ENCODE measurements at places on chromosomes 7 and 10.

GRCh38 chr7:129263168-129263567 is 38.3 kb downstream of the AHCYL2 start:
- no peak for DNase-seq

DNA sequence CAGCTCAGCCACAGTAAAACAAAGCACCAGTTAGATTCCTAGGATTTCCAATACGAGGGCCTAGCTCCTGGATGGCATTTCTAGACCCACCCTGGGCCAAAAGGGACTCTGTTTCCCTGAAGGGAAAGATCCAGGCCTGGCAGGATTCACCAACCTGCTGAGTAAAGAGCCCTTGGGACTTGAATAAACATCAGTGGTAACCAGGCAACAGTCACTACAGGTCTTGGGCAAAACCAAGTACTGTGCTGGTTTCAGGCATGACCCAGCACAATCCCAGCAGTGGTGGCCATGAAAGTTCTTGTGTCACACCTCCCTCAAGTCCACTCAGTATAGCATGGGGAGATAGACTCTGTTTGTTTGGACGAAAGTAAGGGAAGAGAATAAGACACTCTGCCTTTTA is 31.0 kb upstream of the STARD3NL start:
- no peak for DNase-seq

- no peak for DNase-seq
Measured at GRCh38 chr10:86642021-86642420, 12.3 kb upstream of the OPN4 start.

DNA sequence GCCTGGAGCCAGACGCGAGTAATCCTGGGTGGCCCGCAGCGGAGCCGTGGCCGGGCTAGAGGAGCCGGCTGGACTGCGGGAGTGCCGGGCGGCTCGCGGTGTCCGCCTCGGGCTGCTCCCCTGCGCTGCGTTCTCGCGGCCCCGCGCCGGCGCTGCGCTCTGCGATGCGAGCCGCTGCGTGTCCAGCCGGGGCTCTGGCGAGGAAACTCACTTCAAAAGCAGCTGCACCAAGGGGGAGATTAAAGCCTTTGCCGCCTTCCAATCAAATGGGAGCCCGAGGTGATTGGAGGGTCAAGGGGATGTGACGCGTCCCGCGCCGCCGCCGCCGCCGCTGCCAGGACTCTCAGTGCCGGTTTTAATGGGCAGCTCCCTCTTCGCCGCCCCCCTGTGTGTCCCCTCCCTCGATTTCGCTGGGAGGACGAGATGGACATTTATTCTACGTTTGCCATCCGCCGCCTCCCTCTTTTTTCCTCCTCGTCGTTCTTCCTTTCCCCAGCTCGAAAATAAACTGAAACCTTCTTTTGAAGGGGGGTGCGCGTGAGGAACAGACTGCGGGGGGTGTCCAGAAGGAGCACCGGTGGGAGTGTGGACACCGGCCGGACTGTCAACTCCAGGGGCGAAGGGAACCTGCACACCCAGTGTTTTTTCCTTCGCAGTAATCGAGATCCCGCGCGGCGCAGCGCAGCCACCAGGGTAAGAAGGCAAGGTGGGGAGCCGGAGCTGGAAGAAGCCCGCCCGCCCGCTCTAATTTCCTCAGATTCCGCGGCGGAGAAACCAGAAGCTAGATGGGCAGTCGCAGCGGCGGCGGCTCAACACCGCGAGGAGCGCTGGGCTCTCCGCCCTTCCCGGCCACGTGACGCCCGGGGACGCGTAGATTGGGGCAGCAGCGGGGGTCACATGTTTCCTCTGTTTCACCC is at the start of gene ZNF503:
TSS of gene ZNF503 (minus strand) at position 196 of the 917 bp plus-strand sequence. CDS start 345 bp downstream, outside the sequence.
- peak; percentile 93 for DNase-seq

GRCh38 chr10:3785851-3786271 is 852 bp upstream of the KLF6 start:
- DNase-seq, result no peak

GRCh38 chr10:130111852-130112180 is 1.2 kb upstream of the C10orf143 start:
- DNase-seq, result no peak

DNA sequence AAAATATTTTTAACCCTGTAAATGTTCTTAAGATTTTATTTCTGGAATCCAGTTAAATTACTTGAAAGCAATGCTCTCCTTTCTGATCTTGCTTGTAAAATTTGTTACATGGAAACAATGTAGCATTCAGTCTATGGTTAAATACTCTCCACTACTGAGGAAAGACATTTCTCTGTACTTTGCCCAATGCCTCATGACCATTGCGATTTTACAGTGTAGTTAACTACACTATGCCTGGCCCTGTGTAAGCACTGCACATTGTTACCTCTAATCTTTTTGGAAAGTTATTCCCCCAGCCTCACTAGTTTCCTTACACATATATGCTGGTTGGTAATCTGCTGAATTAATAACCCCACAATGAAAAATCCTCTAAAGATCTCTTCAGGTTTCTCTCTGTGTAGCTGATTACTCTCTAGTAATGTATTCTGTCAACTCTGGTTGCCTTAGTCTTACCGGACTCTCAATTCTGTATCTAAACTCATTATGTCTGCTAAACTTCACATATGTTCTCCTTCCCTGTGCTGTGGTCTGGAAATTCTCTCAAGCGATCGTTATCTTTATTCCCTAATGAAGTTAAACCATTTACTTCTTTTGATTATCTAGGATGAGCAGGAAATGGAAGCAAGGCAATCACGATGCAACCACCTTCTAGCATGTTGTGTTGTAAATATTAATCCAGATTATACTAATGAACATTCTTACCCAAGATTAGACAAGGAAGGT is 58.7 kb upstream of the TMEM106B start:
- DNase-seq, result no peak

DNA sequence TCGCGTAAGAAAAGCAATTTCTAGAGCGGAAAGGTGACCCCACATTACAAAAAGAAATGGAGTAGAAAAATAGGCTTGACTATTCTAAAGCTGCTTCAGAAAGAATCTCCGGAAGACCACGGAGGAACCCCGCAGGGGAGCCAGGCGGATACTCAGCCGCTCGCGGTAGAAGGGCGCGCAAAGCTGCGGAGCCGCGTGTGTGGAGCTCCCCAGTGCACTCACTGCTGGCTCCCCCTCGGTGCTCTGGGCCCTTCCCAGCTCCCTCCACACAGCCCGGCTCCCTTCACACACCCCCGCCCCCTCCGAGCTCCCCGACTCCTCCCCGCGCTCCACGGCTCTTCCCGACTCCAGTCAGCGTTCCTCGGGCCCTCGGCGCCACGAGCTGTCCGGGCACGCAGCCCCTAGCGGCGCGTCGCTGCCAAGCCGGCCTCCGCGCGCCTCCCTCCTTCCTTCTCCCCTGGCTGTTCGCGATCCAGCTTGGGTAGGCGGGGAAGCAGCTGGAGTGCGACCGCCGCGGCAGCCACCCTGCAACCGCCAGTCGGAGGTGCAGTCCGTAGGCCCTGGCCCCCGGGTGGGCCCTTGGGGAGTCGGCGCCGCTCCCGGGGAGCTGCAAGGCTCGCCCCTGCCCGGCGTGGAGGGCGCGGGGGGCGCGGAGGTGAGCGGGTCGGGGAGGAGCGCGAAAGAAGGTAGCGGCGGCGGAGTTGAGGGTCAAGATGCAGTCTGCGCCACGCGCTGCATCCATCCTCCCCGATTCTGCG is at the start of gene STEAP2:
TSS of gene STEAP2 (plus strand) at position 350 of the 758 bp plus-strand sequence. CDS start 13,343 bp downstream, outside the sequence.
- peak; percentile 84 for DNase-seq

DNA sequence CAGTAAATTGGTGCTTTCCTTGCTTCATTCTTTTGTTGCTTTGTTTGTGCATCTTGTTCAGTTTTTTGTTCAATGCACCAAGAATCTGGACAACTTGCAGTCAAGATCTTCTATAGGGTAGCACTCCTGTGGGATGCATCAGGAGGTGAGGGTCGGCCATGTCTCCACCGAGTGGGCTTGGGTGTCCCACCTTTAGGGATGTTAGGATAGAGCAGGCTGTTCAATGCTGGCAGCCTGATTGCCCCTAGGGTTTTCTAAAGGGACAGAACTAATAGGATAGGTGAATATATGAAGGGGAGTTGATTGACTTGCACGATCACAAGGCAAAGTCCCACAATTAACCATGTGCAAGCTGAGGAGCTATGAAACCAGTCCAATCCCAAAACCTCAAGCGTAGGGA is 109.9 kb downstream of the GLRX3 start:
- no peak for DNase-seq

DNA sequence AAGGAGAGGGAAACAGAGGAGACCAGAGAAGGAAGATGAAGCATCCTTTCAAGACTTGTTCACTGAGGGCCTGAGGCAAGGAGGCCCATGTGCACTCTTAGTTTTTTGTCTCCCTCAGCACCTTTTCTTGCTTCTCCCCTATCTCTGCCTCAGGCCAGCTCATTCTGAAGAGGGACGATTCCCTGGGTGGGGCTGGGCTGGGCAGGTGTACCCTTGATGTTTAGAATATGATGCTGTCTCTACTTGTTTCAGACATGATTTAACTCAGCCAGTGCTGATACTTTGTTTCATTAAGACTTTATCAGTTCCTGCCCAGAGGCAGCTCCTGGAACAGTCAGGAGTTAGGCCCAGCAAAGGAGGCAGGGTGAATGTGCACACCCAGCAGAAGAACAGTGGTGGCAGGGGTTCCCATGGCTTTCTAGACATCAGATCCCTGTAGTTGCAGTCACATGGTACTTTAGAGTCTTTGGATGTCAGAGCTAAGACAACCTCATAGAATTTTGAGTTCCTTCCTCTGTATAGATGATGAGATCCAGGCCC is 3.4 kb downstream of the PRXL2A start:
- no peak for DNase-seq

DNA sequence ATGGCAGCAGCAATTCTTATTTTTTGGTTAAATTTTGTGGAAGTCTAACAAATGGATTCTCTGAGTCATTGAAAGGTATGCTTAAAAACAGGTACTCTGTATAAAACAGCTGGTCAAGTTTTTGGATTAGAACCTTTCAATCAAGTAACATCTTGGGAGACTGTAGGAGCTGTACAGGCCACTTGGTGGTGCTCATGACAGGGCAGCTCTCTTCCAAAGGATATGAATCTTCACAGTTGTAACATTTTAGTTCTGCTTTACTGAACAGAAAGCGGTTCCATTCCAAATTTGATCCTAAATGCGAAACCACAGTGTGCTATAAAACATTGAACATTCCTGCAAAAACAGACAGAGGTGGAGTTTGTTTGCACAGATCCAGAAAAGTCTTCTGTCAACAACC is 44.5 kb upstream of the AGR3 start:
- DNase-seq, result no peak

DNA sequence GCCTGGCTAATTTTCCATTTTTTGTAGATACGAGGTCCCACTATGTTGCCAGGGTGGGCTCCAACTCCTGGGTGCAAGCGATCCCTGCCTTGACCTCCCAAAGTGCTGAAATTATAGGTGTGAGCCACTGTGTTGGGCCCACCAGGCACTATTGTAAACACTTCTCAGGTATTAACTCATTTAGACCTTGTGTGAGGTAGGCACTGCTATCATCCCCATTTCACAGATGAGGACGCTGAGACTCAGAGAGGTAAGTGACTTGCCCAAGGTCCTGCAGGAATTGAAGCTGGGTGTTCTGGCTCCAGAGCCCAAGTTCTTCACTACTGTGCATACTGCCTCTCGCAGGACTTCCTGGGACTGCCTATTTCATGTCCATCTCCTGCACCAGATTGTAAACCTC is 67.1 kb upstream of the SYPL1 start:
- DNase-seq, result no peak

- DNase-seq, result no peak
Measured at GRCh38 chr7:157432541-157432956, 95.7 kb downstream of the DNAJB6 start.

DNA sequence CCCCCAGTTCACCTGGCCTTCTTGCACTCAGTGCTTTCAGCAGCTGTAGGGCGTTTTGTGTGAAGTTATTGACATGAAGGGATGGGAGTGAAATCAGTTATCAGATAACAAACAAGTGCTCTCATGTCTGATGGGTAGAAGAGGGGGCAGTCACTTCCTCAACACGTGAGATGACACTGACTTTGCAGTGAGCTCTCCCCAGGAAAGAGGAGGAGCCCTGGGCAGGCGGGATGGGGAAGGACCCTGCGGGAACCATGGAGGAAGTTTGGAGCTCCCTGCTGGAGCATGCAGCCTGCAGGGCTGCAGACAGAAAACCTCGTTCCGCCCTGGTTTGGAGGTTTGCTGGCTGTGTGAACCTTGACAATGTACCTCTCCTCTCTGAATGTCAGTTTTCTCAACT is 38.7 kb downstream of the GPR26 start:
- no peak for DNase-seq

- no peak for DNase-seq
Measured at GRCh38 chr10:48332871-48333216, 26.4 kb downstream of the MAPK8 start.

GRCh38 chr7:104848138-104848990 is 165.6 kb upstream of the KMT2E start:
- DNase-seq, result peak; percentile 72

- DNase-seq, result no peak
Measured at GRCh38 chr7:157397036-157397720, 60.4 kb downstream of the DNAJB6 start.

DNA sequence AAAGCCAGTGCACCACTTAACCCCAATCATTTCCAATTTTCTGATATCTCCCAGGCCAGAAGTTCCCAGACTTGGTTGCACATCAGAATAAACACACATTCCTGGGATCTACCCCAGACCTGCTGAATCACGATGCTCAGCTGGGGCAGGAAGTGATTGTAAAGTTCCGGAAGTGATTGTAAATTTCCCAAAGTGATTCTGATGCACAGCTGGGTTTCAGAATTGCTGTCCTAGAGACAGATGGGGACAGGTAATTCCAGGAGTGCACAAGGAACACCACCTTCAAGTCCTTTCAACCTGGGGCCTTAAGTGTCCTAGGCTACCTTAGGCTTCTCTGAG is 104.2 kb upstream of the EEPD1 start:
- no peak for DNase-seq

- no peak for DNase-seq
Measured at GRCh38 chr10:97937928-97938327, 88.3 kb downstream of the GOLGA7B start.

DNA sequence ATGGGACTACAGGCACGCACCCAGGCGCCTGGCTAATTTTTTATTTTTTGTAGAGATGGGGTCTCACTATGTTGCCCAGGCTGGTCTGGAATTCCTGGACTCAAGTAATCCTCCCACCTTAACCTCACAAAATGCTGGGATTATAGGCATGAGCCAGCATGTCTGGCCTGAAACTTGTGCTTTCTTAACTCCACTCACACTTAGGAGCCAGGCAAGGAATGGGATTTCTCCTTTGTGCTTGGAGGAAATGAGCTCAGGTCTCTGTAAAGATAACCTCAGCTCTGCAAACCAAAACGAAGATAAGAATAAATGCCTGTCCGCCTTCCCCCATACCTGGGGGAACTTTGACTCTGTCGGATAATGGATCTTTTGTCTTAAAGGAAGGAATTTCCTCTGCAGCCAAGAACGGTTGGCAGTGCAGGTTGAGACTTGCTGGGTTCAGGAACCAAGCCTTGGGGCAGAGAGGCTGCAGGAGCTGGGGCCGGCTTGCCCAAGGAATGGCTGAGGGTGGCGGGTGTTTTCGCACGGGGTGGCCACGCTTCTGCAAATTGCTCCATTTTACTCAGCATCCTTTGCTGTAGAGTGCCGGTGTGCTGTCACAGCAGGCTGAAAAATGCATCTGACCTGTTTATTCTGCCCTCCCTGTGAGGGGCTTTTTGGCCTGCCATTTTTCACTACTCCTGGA is 174.2 kb downstream of the KIAA1217 start:
- DNase-seq, result no peak

Measured in dorsolateral prefrontal cortex (tissue), 122 donors.